ENCODE measurements at places on chromosomes 5 and 9. TPM values are rescaled to one million over a fixed set of nuclear protein-coding genes. Genes with fewer than 3 reads are reported as not detected.

Gene TRAF1
- total RNA-seq = 16.7 TPM

Gene DRD1
- total RNA-seq = 0.11 TPM

Gene UIMC1
- 32.5 TPM for total RNA-seq

Gene ENTR1
- 27.7 TPM for total RNA-seq

Gene C5orf58
- total RNA-seq = not detected

Gene EGFLAM
- 4.2 TPM for total RNA-seq

Gene MARCOL
- not detected for total RNA-seq

Gene ADAMTS16
- total RNA-seq = 1.6 TPM

Gene AMBP
- 6.6 TPM for total RNA-seq

Gene WHRN
- total RNA-seq = 3.9 TPM

Gene PALM2AKAP2
- 38.2 TPM for total RNA-seq

Gene TEX48
- total RNA-seq = not detected

Gene SLCO6A1
- not detected for total RNA-seq

Gene FKTN
- total RNA-seq = 5.4 TPM

Gene RXRA
- total RNA-seq = 64.1 TPM

Gene PKD2L2
- not detected for total RNA-seq

Gene CDC20B
- not detected for total RNA-seq

Gene BTNL8
- total RNA-seq = not detected

Gene RLN2
- not detected for total RNA-seq

Gene SEMA5A
- total RNA-seq = 18.4 TPM

Gene SPATA31A3
- not detected for total RNA-seq

Gene NPR3
- total RNA-seq = 3.5 TPM
